ENCODE measurements at places on chromosomes 5 and 9. TPM values are rescaled to one million over a fixed set of nuclear protein-coding genes. Genes with fewer than 3 reads are reported as not detected.

The LIFR gene
- total RNA-seq, result 50.8 TPM

The THBS4 gene
- 1.0 TPM for total RNA-seq

The PALM2AKAP2 gene
- total RNA-seq, result 11.0 TPM

The FAM114A2 gene
- total RNA-seq, result 37.6 TPM

The TMEM215 gene
- total RNA-seq, result not detected

The ZFP2 gene
- 2.1 TPM for total RNA-seq

The PAPPA gene
- 16.3 TPM for total RNA-seq

The FOXD4L5 gene
- total RNA-seq, result not detected

The GBGT1 gene
- 9.5 TPM for total RNA-seq

The ANKRD34B gene
- not detected for total RNA-seq

The FREM1 gene
- 0.22 TPM for total RNA-seq

The MSX2 gene
- 6.0 TPM for total RNA-seq

The UGT3A1 gene
- total RNA-seq, result not detected

The PCDHB3 gene
- 0.97 TPM for total RNA-seq

The GRM6 gene
- not detected for total RNA-seq

The STK32A gene
- total RNA-seq, result 3.9 TPM

The PCDHAC1 gene
- under 0.01 TPM for total RNA-seq

The NDST1 gene
- 60.5 TPM for total RNA-seq

The PSAT1 gene
- total RNA-seq, result 132 TPM

The GRXCR2 gene
- not detected for total RNA-seq

The PCDHGA10 gene
- 17.9 TPM for total RNA-seq

The APBA1 gene
- 14.1 TPM for total RNA-seq

The GLRA1 gene
- total RNA-seq, result not detected

The TEK gene
- 0.78 TPM for total RNA-seq

The GCNT4 gene
- total RNA-seq, result 3.6 TPM

The CORO2A gene
- 0.91 TPM for total RNA-seq

The NUTM2F gene
- total RNA-seq, result not detected

The TRIM36 gene
- 0.13 TPM for total RNA-seq

The IL31RA gene
- 1.4 TPM for total RNA-seq
